ENCODE measurements at places on chromosomes 5 and 9.

DNA sequence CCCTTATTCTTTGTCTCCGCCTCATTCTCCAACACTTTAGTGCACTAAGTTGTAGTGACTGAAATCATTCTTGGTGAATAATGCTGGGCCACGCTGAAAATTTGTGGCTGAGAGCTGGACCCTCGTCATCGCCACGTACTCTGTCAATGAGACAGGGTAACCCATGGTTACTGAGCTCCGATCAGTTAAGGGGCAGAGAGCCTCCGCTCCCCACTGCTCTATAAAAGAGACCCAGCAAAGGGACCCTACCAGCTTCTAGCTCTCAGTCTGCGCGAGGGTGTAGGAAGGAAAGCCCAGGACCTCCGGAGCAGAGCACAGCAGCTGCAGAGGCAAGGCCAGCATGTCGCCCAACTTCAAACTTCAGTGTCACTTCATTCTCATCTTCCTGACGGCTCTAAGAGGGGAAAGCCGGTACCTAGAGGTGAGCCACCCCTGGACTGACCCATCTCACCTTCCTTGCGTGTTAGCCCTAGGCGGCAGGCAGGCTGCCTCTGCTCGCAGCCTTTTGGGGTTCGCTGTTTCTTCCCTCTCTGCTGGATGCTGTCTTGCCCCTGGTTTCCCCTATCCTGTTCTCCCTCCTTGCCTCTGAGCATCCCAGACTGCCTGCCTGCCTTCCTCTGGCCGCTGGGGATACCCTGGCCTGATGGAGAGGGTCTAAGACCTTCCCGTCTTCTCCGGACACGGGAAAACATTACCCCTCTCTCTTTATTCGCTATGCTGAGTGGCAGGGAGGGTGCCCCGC is at the start of gene CRHBP:
TSS of gene CRHBP (plus strand) at position 251 of the 742 bp plus-strand sequence. CDS start at position 341, 90 bp downstream.
- no peak for DNase-seq

DNA sequence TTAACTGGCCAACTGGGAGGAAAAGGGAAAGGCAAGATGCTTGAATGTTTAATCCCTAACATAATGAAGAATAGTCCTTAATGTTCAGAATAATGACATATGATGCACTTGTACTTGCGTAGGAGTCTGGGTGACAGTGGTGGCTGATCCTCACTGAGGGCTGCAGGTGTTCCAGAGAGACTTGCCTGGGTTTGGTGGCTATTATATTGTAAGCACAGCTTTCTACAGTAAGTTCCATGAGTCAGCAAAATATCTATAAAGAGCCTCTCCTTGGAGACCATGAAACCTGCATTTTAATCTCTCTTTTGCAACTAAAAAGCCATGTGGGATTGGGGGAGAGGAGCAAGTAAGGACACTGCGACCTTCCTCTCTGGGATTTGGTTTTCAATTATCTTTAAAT is 1.9 kb upstream of the NPR2 start:
- DNase-seq: no peak

GRCh38 chr9:27749838-27750237 is 176.6 kb upstream of the C9orf72 start:
- no peak for DNase-seq

DNA sequence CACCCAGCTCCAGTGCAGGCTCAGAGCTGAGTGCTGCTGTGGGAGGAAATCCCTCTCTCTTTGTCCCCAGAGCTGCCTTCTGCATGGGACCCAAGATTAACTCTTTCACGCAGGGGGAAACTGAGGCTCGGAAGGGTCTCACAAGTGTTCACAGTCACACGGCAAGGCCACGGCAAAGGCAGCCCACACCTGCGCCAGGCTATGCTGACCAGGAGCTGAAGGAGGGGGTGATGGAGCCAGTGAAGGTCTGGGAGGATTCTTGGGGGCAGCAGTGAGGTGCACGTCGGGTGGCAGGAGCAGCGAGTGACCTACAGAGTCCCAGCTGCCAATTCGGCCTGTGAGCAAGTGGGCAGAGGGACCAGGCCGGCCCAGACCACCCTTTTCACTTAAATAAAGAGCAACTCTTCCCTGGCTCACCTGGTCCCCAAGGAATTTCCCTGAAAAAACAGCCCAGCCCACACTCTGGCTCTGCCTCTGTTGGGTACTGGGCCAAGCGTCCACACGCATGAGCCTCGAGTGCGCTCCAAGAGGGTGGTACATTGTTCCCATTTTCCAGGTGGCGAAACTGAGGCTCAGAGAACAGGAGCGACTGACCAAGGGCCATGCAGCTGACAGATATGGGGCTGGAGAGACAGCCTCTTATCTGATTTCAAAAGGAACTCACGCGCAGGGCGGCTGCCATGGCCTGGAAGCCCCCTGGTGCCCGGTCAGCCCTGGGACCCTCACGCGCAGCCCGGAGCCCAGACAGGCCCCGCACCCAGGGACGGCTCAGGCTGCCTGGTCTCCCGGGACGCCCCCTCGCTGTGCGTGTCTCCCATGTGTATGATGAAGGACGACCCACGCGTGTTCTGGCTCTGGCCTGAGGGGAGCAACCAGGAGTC is 28.2 kb downstream of the SARDH start:
- DNase-seq: peak; percentile 18

- no peak for DNase-seq
Observed at GRCh38 chr5:107383414-107383813, 287.3 kb downstream of the EFNA5 start.

DNA sequence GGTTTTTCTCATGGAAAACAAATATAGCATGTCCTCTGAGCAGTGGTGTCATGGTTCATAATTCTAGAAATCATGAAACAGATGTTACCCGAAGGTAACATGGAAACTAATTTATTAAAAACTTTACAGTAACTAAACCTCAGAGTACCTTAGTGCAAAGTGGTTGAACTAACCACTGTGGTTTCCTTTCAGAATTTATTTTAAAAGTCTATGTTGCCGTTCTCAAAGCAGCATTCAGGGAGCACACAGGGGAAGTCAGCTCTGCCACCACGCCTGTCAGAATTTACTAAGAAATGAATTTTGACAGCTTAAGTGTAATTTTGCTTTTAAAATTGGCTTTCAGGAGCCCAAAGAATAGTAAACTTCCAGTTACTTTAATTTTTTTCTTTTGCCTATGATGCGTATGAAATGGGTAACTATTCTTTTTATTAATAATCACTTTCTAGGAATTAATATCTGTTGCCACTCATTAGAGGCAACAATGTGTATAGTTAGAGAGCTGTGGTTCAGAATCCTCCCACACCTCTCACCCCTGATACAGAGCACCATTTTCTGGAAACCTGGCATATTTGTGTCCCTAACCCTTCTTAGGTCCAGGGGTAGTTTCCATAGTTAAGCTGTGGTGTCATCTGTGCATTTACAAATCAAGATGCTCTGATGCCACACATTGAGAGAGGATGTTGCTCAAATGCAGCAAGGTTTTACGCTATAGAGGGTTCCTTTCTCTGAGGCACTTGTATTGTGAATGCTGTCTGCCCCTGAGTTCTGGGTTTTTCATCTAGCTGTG is 202.6 kb downstream of the ZSWIM6 start:
- DNase-seq: no peak

DNA sequence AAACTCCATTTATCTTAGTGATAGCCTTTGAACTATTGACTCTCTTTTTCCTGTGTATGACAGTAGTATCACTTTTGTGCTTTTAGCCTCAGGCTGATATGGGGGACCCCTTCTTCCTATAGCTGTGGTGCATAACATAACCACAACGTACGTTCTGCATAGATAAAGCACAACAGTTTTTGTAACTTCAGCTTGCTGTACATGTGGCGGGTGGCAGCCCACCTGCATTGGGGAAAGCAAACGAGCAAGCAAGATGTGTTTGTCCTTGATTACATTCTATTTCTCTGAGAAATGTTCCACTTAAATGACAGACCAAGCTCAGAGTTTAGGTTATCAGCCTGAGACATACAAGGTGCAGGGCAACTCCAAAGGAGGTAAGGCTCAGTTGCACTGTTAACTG is 309.4 kb downstream of the KDM4C start:
- no peak for DNase-seq

DNA sequence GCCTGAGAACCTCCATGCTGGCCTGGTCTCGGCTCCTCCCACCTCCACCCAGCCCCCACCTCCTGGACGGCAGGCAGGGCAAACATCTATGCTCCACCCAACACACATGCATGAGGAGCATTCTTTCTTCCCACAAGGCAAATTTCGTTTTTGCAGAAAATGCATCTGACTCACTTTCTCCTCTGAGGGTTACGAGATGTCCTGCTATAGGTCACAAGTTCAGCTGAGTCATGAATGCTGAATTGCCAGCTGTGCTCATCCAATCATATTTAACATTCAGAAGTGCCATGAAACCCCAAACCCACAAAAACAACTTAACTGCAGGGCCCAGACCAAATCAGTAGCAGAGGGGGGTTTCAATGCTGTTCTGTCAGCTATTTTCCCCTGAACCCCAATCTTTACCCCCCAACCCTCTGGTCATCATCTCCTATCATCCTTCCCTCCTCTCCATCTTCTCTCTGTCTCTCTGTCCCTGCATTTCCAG is 39.0 kb upstream of the OSMR start:
- peak; percentile 14 for DNase-seq

GRCh38 chr9:109994141-109994540 is 213.8 kb downstream of the C9orf152 start:
- no peak for DNase-seq

DNA sequence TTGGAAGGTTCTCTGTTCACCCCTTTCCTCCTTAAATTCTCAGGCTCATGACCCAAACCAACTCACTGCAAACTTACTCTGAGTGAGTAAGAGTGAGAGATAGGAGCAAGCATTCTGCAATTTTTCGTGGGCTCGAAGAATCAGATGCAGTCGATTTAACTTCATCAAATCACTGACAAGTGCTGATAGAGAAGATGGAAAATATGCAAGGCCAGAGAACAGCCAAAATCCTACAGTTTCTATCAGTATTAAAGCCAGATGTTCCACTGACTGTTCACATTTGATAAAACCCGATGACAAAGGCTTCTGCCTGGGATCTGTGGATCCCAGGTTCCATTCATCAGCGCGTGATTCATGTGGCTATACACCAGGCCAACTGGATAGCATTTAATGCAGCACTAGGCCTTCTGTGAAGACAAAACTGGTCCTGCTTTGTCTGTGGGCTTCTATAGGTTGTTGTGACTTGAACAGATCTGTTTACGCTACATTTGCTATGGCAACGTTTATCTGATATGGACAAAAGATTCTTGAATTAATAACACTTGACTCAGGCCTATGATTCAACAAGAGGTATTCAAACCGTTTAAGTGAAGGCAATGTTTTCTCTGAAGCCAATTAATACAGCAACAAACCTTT is 251.2 kb downstream of the NFIB start:
- peak; percentile 40 for DNase-seq

GRCh38 chr5:31412324-31412723 is 119.6 kb downstream of the DROSHA start:
- DNase-seq: no peak

DNA sequence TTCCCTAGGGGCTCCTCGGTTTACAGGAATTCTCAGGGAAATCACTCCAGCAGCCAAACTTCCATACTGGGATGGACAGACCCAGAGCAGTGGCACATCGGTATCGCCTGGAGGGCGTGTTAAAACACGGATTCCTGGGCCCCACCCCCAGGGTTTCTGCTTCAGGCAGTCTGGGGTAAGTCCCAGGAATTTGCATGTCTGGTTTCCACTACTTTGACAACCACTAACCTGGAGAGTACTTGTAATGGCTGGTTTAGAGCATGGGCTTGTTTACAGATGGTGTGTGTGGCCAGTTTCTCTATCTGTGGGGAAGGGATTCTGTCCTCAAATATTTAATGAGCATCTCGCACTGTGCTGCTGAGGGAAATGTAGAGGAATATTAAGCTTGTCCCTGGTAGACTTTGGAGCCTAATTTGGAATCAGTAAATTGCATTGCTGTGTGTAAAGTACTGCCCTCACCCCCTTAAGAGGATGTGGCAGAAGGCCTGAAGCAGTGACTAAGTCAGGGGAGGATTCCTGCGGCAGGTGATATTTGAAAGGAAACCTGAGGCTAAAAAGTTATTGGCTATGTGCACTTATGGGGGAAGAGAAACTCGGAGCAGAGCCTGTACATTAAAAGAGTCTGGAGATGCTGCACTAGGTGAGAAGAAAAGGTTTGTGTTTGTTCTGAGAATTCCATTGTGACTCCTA is 18.6 kb upstream of the TJP2 start:
- DNase-seq: no peak

GRCh38 chr9:92160786-92161185 is 45.6 kb upstream of the SPTLC1 start:
- no peak for DNase-seq

DNA sequence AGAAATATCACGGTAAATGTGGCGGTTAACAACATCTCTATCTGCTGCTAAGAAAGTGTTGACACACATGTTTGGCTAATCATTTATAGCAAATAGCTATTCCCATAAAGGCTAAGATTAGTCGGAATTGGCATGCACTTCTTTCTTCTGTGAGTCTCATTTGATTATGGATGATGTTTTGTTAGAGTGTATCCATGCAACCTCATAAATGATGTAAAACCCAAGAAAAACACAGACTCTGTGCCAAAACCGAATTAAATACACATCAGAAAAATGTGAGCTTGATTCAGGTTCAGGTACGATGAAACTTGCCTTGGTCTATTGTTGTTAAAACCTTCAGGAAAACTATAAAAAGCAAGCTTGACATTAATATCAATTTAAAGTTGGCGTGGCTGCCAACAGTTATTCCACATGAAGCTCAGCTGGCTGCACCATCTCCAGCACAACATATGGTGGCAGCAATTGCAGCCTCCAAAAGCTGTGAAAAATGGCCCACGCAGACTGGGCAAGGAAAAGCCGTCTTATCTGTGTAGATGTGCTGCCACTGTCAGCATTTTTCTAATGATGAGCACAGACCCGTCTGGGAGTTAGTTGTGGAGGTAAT is 41.1 kb upstream of the ICE1 start:
- DNase-seq: no peak

DNA sequence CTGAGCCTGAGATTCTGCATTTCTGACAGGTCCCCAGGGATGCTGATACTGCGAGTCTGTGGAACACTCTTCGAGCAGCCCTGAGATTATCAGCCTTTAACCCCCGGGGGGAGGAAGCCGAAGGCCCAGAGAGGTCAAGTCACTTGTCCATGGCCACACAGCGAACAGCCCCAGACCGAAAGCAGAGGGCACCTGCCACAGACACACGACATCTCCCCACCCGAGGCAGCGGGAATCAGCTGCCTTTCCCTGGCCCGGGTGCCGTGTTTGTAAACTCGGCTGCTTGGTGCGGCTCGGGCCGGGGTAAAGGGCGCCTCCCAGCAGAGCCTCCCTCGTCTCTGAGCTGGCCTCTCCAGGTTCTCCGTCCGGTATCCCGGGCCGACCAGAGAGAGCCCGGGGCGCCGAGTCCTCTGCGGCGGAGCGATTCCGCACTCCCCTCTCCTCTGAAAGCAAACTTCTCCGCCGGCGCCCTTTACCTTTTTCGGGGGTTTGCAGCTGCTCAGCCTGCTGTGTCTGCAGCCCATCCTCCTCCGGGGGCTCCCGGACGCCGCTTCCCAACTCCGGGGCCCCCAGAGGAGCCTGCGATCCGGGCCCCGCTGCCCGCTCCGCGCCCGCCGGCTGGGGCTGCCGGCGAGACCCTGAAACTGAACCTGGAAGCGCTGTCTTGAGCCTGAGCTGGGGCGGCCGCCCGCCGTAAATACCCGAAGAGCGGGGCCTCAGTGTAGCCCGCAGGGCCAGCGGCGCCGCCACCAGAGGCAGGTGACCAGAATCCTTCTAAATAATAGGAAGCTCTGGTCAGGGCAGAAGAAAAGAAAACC is at the start of gene CCDC69:
TSS of gene CCDC69 (minus strand) at position 646 of the 818 bp plus-strand sequence. CDS start at position 524, 122 bp downstream.
- DNase-seq: peak; percentile 78

Data from BE2C (cell line).